ENCODE measurements at places on chromosomes 5 and 9. TPM values are rescaled to one million over a fixed set of nuclear protein-coding genes. Genes with fewer than 3 reads are reported as not detected.

DNA sequence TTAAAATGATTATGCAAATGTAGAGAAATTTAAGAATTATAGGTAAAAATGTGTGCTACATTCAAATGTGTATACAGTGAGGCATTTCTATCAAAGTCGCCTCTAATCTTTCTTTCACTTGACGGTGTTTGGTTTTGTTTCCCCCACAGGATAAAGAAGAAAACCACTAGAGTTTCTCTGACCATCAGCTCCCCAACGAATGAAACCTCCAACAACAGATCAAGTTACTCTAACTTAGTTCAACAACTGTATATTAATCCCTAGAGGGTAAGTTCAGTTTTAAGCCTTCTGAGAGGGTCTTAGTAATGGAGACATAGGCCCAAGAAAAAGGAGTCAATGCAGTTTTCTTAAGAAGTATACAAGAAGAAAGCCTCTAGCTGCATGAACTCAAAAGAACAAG lies 11.5 kb upstream of the MYOT start:
- no peak overlapping the region for H3K27ac ChIP-seq
- DNase-seq = no peak
- no peaks in the 10 kb centered on the region for H3K36me3 ChIP-seq
- no peak overlapping the region for H3K4me3 ChIP-seq
- H3K27me3 ChIP-seq = no peaks in the 10 kb centered on the region
- no peaks in the 10 kb centered on the region for H3K4me1 ChIP-seq

DNA sequence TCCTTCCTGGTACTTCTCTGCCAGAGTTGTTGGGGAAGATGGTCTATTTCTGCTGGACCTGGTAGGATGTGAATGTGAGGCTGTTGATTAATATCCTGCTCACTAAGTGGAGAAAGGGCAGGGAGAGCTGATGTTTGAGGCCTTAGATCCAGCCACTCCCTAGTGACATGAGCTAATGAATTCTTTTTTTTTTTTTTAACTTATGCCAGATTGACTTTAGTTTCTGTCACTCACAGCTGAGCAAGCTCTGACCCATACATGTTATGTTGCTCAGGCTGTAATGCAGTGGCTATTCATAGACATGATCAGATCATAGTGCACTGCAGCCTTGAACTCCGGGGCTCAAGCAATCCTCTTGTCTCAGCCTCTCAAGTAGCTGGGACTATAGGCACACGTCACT lies 75.1 kb upstream of the SPRY4 start:
- no peaks in the 10 kb centered on the region for H3K4me1 ChIP-seq
- H3K36me3 ChIP-seq = no peaks in the 10 kb centered on the region
- H3K27me3 ChIP-seq = no peaks in the 10 kb centered on the region
- H3K4me3 ChIP-seq = no peak overlapping the region
- DNase-seq = no peak
- H3K27ac ChIP-seq = no peak overlapping the region

DNA sequence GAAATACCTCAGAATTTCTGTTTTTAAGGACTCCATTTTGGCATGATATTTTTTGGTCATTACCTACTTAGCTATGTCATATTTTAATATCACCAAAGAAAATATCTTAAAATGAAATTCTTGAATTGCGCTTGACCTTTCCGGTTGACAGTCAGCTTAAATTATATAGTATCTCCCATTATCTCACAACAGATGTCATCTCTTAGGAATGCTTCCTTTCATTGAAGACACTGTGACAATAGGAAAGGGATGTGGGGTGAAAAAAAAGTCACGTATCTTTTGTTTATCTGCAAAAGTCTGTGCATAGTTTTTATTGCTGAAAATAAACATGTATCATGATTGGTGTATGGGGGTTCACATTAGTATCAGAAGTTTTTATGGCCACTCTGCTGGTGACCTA lies 105.8 kb downstream of the INVS start:
- H3K4me3 ChIP-seq = no peak overlapping the region
- H3K27ac ChIP-seq = no peak overlapping the region
- no peak for DNase-seq
- no peaks in the 10 kb centered on the region for H3K4me1 ChIP-seq
- H3K27me3 ChIP-seq = no peaks in the 10 kb centered on the region

DNA sequence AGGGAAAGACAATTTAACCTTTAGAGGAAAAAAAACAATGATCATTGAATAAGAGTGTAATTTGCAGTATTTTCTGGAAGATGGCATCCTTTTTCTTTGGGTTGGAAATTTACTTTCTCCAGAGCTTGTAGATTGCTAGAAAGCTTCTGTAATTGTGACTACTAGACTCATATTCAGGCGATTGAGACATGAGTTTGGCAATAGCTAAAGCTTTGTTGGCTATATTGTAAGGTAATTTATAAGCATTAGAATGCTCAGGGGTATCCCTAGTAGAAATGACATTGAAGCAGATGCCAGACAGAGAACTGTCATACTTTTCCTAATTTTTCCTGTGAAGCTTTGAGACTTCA lies 115.3 kb downstream of the UNC13B start:
- H3K4me3 ChIP-seq = no peak overlapping the region
- no peak for DNase-seq
- no peak overlapping the region for H3K27ac ChIP-seq
- no peaks in the 10 kb centered on the region for H3K36me3 ChIP-seq

DNA sequence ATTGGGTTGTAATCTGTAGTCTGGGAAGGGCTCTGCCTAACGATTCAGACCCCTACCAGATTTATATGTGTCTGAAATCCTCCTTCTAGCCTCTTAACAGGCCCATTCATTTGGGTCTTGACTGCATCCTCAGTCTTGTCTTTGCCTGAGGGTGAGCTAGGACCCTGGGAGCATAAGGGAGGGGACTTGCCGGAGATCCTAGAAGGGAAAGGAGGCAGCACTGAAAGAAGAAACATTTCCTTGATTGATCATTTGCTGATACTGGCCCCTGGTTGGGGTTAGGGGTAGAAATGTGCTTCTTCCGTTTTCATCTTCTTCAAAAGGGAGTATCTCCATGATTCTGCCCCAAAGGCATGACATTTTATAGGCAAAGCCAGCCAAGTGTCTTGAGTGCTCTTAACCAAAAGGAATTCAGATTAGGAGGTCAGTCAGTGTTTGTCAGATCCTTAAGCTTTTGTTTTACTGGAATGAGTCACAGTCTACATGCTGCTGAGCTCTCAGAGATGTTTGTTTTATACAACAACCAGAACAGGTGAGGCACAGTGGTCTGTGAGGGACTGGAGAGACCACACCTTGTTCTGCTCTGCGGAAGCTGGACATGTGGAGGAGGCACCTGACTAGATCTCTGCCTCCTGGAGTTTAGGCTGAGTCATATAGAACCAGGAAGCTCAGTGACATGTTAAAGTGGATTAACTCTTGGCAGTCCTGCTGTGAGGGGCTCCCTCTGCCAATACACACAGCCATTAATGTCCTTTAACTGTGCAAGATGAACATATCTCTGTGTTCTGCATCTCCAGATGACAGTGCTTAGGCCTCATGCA lies 37.7 kb downstream of the PCDHAC2 start:
- H3K4me3 ChIP-seq = no peak overlapping the region
- H3K36me3 ChIP-seq = no peaks in the 10 kb centered on the region
- no peaks in the 10 kb centered on the region for H3K4me1 ChIP-seq
- DNase-seq = no peak
- H3K27ac ChIP-seq = no peak overlapping the region

The EFNA5 gene
- total RNA-seq = 11.8 TPM

The PCDHAC2 gene
- 1.9 TPM for total RNA-seq
